Thoracic aorta (tissue), 2 donors: ENCODE measurements at places on chromosomes 2 and 18.

DNA sequence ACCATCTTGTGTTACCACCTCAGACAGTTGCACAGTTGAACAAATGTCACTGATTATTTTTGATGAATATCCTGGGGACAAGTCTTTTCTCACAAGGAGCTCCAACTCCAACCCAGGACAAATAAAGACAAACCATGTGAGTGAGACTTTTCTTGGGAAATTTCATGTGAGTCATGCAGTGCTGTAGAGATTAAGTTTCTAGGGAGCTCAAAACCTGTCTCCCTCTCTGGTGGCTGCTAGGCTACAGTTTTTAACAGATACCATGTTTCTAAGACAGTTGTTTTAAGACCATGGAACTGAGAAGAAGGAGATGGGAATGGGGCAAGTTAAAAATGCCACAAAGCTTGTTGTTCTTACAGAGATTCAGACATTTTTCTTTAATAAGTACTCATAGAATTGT, 255.5 kb downstream of the RIT2 start:
- DNase-seq: no peak

DNA sequence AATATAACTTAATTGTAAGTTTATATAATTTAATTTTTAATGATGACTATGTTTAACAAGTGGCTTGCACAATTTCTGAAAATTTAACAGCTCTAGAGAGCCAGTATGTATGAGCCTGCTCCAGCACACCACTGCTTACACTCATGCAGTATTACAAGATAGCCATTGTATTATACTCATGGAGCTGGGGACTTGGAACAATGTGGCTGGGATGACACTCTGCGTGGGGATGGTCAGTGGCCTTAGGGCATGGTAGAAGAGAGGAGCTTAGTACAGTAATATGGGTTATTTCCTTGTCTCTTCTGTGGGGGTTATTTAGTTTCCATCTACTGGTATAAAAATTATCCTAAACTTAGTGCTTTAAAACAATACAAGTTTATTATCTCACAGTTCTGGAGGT, 105.1 kb upstream of the STON1 start:
- DNase-seq: no peak

DNA sequence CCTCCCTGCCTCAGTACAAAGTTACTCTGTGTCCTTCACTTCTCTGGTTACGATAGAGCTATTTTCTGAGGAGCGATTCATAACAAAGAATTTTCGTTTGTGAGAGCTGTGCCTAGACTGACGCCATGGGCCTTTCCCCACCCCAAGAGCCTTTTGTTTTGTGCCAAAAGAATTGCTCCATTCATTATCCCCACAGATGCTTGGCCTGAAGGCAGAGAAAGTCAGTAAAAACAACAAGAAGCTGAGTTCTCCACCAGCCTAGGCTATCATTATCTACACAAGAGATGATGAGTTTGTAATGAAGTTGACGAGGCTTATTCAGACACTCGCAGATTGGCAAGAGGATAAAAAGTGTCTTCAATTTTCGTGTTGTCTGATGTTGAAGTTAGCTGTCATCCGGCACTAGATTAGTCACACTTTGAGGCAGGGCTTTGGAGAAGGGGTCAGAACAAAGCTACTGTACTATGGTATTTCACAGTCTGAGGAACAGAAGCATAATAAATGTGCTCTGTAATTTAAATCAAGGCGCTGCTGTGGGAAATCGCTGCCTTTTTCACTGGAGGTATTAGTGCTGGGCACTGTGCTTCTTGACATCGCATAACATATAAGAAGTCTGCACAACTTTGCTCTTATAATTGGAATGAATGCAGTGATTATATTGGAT, 278.4 kb upstream of the FIGN start:
- DNase-seq: no peak

DNA sequence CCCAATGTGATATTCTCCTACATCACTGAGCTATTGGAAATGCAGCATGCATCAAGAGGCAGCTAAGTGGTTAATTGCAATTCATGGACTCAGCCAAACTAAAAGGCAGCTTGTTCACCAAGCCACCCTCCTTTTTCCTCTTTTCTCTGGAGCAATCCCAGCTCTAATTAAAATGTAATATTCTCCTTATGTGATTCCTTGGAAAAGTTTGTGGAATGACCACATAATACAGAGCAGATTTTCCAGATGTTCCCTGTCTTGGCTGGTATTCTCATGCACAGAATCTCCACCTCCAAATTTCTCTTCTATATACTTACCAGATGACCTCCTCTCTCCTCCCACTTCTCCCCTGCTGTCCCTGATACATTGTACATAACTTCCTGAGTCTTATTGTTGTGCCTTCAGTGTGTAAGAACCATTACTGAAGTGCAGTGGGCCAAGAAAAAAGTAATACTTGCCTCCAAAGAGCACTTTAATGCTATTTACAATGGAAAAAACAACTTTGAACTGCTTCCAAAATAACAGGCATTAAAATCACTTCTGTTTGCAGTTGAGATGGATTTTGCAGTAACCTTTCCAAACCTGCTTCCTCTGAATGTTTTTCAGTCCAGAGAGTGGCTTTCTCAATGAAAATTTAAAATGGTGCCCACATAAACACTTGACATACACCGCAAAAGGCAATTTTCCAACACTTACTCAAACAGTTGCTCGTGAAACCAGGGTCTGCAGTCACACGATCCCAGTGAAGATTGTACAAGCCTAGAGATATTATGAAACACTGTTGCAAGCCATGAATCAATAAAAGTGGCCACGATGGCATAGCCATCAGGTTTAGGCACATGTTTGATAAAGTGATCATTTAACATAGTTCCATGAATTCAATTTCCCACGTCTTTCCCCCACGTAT, 258.0 kb downstream of the MTX2 start:
- DNase-seq: no peak

- no peak for DNase-seq
These were observed 12.9 kb downstream of the WNT10A start for GRCh38 chr2:218893349-218894150.

GRCh38 chr2:202290970-202291369, 25.4 kb downstream of the NOP58 start:
- no peak for DNase-seq

- no peak for DNase-seq
These were observed 23.6 kb upstream of the SERPINE2 start for GRCh38 chr2:224062481-224063297.

- no peak for DNase-seq
These were observed 184.0 kb downstream of the FIGN start for GRCh38 chr2:163551616-163552373.

GRCh38 chr18:10367836-10368235, 86.6 kb upstream of the APCDD1 start:
- DNase-seq: no peak

DNA sequence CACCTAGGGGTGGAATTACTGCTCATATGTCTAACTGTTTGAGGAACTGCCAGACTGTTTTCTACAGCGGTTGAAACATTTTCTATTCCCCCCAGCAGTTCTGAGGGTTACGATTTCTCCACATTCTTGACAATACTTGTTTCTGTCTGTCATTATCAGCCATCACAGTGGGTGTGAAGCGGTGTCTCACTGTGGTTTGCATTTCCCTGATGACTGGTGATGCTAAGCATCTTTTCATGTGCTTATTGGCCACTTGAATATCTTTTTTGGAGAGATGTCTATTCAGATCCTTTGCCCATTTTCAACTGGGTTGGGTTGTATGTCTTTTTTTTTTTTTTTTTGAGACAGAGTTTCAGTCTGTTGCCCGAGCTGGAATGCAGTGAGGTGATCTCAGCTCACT, 63.0 kb downstream of the ADNP2 start:
- DNase-seq: no peak

GRCh38 chr2:68418855-68419254, 48.2 kb downstream of the FBXO48 start:
- no peak for DNase-seq

DNA sequence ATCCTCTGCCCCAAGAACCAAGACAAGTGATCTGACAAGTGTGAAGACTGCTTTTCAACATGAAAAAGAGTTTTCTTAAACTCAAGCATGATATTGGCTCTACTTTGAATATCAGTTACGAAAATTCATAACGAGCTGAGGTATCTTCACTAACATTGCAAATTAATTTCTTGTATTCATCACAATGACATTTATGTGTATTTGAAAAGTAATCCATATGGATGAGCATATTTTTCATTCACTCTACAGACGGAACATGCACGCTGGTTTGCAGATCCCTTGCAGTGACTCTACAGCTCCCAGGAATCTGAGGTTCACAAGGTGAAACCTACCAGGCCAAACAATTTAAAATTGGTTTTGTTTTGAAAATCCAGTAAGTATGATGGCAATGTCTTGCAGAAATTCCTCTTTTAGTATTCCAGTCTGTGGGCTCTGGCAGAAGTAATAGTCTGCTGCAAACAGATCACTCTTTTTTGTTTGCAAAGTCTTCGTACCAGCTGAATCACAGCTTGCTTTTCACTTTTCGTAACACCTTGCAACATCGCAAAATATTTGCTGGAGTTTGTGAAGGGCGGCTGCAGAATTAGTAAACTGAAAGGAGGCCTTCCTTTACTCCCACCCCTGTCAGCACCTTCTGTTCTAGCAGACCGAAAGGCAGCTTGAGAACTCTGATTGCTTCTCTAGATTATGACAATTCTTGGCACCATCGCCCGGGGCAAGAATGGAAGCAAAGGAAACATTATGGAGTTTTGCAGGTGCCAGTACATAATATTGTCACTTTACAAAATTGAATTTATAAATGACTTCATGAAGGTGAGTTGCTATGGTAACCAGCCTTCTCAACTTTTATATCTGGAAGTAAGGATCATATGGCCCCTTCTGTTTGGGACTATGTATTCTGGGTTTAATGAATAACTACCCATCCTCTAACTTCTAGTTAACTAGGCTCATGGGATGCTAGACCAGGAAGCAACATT, 168.7 kb downstream of the TMEM247 start:
- no peak for DNase-seq

- DNase-seq: no peak
These were observed 22.1 kb upstream of the IGFBP5 start for GRCh38 chr2:216717491-216717901.

DNA sequence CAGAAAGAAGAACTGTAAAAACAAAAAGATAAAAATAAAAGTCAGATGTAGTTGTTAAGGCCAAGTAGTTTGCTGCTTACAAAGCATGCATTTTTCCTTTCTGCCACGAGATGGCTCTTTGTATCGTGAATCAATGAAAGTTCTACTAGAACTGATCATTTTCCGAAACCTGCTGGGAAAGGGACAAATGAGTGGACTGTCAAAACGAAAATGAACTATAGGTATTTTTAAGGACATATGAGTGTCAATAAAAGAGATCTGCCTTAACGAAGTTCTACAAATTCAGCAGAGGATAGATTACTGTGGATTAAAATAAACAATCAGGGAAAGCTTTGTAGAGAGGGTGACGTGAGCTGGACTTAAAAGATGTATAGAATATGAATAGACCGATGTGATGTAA, 15.0 kb upstream of the ELOA2 start:
- no peak for DNase-seq

GRCh38 chr2:223997938-223998337, 40.7 kb downstream of the MRPL44 start:
- DNase-seq: no peak
